Adipose tissue (tissue), 3 donors: ENCODE measurements at places on chromosomes 1 and 21. TPM values are rescaled to one million over a fixed set of nuclear protein-coding genes. Genes with fewer than 3 reads are reported as not detected.

The FALEC gene
- polyA plus RNA-seq, result 0.15 TPM

The NID1 gene
- 66.6 TPM for polyA plus RNA-seq

The CELA2A gene
- polyA plus RNA-seq, result not detected

The KIF14 gene
- polyA plus RNA-seq, result 0.06 TPM

The HSD3B1 gene
- not detected for polyA plus RNA-seq
